Epithelial cell of alveolus of lung (primary cell): ENCODE measurements at places on chromosomes 7 and 10. TPM values are rescaled to one million over a fixed set of nuclear protein-coding genes. Genes with fewer than 3 reads are reported as not detected.

Gene RPEL1
- total RNA-seq: 0.13 TPM in 1 of 2 replicates, not detected in the other

Gene DPYSL4
- total RNA-seq: 12.3 and 14.6 TPM in 2 replicates

Gene RP9
- 11.1 and 18.3 TPM in 2 replicates for total RNA-seq

Gene MMD2
- total RNA-seq: not detected in 2 replicates

Gene AGMO
- total RNA-seq: under 0.01 TPM in 1 of 2 replicates, not detected in the other

Gene NODAL
- total RNA-seq: not detected in 2 replicates

Gene CYP3A4
- total RNA-seq: not detected in 2 replicates
